ENCODE measurements at places on chromosomes 6 and 20. TPM values are rescaled to one million over a fixed set of nuclear protein-coding genes. Genes with fewer than 3 reads are reported as not detected.

DNA sequence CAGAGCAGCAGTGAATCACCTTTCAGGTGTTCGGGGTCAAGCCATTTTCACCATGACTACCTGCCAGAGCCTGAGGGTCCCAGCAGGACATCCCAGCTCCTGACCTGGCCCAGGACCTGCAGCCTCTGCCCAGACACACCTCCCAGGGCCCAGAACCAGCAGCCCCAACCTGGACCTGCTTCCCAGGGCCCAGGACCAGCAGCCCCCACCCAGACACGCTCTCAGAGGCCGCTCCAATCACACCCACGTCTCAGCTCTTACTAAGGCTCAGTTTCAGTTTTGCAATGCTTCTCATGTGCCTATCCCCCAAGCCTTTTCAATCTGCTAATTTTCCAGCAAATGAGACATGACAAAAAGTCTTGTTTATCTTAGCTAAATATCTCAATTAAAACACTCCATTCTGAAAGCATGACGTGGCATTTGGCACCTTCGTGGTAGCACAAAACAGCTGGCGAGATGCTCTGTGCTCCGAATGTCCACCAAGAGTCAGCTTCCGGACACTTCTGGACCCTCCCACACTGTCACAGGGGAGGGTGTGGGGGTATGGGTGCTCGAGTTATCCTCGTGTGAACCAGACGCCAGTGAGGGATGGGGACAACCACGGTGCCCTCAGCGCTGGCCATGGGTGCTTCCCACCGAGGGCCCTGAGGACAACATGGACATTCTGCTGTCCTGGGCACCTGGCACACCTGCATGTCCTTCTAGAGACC is 253.2 kb downstream of the DLL1 start:
- H3K27me3 ChIP-seq: no peaks in the 10 kb centered on the region
- no peak overlapping the region for H3K4me3 ChIP-seq
- no peaks in the 10 kb centered on the region for H3K4me1 ChIP-seq

- H3K4me3 ChIP-seq: no peak overlapping the region
- H3K36me3 ChIP-seq: no peaks in the 10 kb centered on the region
- H3K27ac ChIP-seq: no peak overlapping the region
- H3K4me1 ChIP-seq: peaks cover 1% of the 10 kb centered on the region
- DNase-seq: no peak
- H3K27me3 ChIP-seq: no peaks in the 10 kb centered on the region
Observed at GRCh38 chr6:56393615-56394612, 146.5 kb upstream of the COL21A1 start.

GRCh38 chr20:36744764-36745191 is 1.1 kb downstream of the NDRG3 start:
- peak overlapping the region; percentile 95 for H3K4me3 ChIP-seq
- H3K27me3 ChIP-seq: no peaks in the 10 kb centered on the region
- peaks cover 5% of the 10 kb centered on the region for H3K4me1 ChIP-seq
- H3K27ac ChIP-seq: no peak overlapping the region
- peak; percentile 15 for DNase-seq

GRCh38 chr20:20814685-20815084 is 102.2 kb upstream of the RALGAPA2 start:
- no peaks in the 10 kb centered on the region for H3K4me1 ChIP-seq
- no peak overlapping the region for H3K4me3 ChIP-seq
- H3K27me3 ChIP-seq: no peaks in the 10 kb centered on the region
- H3K27ac ChIP-seq: no peak overlapping the region
- H3K36me3 ChIP-seq: no peaks in the 10 kb centered on the region
- DNase-seq: no peak

DNA sequence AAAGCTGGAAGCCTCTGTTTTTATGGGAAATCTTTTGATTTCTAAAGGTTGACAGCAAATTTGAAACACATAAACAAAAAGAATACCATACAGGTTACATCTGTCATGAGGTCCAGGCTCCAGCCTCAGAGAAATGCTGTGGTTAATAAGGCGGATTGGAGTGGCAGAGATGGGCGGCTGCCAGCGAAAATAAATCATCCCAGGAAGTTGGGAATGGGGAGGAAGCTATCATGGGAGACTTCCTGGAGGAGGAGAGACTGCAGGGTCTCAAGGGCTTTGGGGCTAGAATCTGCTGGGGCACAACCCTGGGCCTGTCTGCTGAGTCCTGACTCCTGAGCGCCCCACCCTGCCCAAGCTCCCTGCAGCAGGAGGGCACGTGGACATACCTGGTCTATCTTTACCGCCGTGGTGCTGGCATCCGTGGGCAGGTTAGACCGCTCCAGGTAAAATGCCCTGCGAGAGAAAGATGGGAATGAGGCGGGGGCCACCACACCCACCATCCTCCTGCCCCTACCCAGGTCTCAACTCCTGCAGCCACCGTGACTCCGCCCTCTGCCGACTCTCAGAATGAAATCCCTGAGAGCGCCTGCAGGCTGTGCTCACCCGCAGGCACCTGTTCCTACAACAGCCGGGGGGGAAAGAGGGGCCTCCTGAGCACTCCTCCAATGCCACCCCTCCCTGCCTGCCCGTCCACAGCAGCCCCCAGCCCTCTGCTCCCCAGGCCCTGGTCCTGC is 197.3 kb downstream of the PREX1 start:
- no peaks in the 10 kb centered on the region for H3K4me1 ChIP-seq
- H3K4me3 ChIP-seq: no peak overlapping the region
- H3K27ac ChIP-seq: no peak overlapping the region
- no peaks in the 10 kb centered on the region for H3K27me3 ChIP-seq
- DNase-seq: no peak

GRCh38 chr20:19812056-19812455 is 54.0 kb downstream of the RIN2 start:
- DNase-seq: no peak
- peaks cover 21% of the 10 kb centered on the region for H3K4me1 ChIP-seq
- H3K36me3 ChIP-seq: no peaks in the 10 kb centered on the region
- H3K27ac ChIP-seq: no peak overlapping the region
- no peak overlapping the region for H3K4me3 ChIP-seq
- H3K27me3 ChIP-seq: no peaks in the 10 kb centered on the region

- no peaks in the 10 kb centered on the region for H3K36me3 ChIP-seq
- no peaks in the 10 kb centered on the region for H3K27me3 ChIP-seq
- peaks cover 70% of the 10 kb centered on the region for H3K4me1 ChIP-seq
- H3K4me3 ChIP-seq: no peak overlapping the region
- peak overlapping the region; percentile 31 for H3K27ac ChIP-seq
- DNase-seq: no peak
Observed at GRCh38 chr6:33813246-33813904, 9.6 kb upstream of the MLN start.

- no peaks in the 10 kb centered on the region for H3K27me3 ChIP-seq
- H3K27ac ChIP-seq: no peak overlapping the region
- no peak overlapping the region for H3K4me3 ChIP-seq
- H3K4me1 ChIP-seq: no peaks in the 10 kb centered on the region
Observed at GRCh38 chr6:45801471-45802289, 214.0 kb downstream of the CLIC5 start.

- no peak overlapping the region for H3K4me3 ChIP-seq
- H3K27me3 ChIP-seq: no peaks in the 10 kb centered on the region
- H3K27ac ChIP-seq: no peak overlapping the region
Observed at GRCh38 chr20:3541887-3542721, 71.3 kb downstream of the ATRN start.

- no peak for DNase-seq
- no peak overlapping the region for H3K27ac ChIP-seq
- no peaks in the 10 kb centered on the region for H3K4me1 ChIP-seq
- no peaks in the 10 kb centered on the region for H3K36me3 ChIP-seq
Observed at GRCh38 chr20:19692100-19692499, 66.0 kb upstream of the RIN2 start.

- H3K36me3 ChIP-seq: no peaks in the 10 kb centered on the region
- DNase-seq: no peak
- peaks cover 10% of the 10 kb centered on the region for H3K4me1 ChIP-seq
Observed at GRCh38 chr20:1362484-1362883, 30.4 kb downstream of the FKBP1A start.

GRCh38 chr20:42530855-42531448 is 658.8 kb downstream of the PTPRT start:
- no peak overlapping the region for H3K4me3 ChIP-seq
- no peak overlapping the region for H3K27ac ChIP-seq
- no peaks in the 10 kb centered on the region for H3K27me3 ChIP-seq
- H3K4me1 ChIP-seq: no peaks in the 10 kb centered on the region
- DNase-seq: no peak

DNA sequence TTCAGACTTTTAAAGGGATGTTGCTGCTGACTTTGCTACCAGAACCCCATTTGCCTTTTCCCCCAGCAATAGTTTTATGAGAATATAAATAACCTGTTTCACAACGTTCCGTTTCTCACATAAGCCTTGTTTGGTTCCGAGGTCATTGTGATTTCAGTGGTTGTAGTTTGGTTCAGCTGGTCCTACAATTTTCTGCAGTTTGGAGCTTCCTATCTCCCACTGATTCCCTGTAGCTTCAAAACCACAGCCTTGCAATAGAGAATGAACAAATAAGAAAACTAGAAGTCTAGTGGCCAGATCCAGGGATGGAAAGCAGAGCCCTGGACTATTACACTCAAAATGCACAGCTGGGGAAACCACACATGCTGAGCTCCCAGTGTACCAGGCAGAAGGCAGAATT is 24.1 kb upstream of the SH3BGRL2 start:
- no peak for DNase-seq
- H3K4me3 ChIP-seq: no peak overlapping the region
- H3K27me3 ChIP-seq: no peaks in the 10 kb centered on the region

GRCh38 chr6:157143171-157143889 is 180.0 kb downstream of the TMEM242 start:
- no peak overlapping the region for H3K4me3 ChIP-seq
- H3K27ac ChIP-seq: no peak overlapping the region
- no peaks in the 10 kb centered on the region for H3K4me1 ChIP-seq
- H3K27me3 ChIP-seq: no peaks in the 10 kb centered on the region
- no peak for DNase-seq

DNA sequence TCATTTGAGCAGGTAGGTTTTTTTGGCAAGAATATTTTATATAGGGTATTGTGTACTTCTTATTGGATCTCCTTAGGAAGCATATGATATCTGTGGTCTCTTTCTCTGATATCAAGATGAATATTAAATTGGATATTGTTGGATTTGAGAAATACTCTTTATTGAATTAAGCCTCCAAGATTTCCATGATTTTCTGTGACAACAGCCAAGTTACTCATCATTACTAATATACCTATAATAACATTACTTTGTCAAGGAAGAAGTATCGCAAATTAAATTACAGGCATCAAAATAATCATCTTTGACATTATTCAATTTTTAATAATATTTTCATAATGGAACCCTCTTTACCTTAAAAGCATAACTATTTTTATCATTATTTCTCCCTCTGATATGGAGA is 86.5 kb downstream of the TMEM200A start:
- H3K27me3 ChIP-seq: no peaks in the 10 kb centered on the region
- H3K4me3 ChIP-seq: no peak overlapping the region
- no peak for DNase-seq
- H3K4me1 ChIP-seq: no peaks in the 10 kb centered on the region
- no peak overlapping the region for H3K27ac ChIP-seq
- H3K36me3 ChIP-seq: no peaks in the 10 kb centered on the region

- H3K4me1 ChIP-seq: no peaks in the 10 kb centered on the region
- H3K4me3 ChIP-seq: no peak overlapping the region
- no peaks in the 10 kb centered on the region for H3K27me3 ChIP-seq
- H3K27ac ChIP-seq: no peak overlapping the region
Observed at GRCh38 chr6:134730013-134730412, 219.9 kb downstream of the ALDH8A1 start.

- no peak overlapping the region for H3K4me3 ChIP-seq
- no peak for DNase-seq
- no peaks in the 10 kb centered on the region for H3K27me3 ChIP-seq
- no peaks in the 10 kb centered on the region for H3K4me1 ChIP-seq
- H3K27ac ChIP-seq: no peak overlapping the region
Observed at GRCh38 chr20:48058611-48059559, 273.6 kb upstream of the SULF2 start.

GRCh38 chr20:3557237-3557785 is 86.5 kb downstream of the ATRN start:
- DNase-seq: no peak
- H3K4me1 ChIP-seq: peaks cover 9% of the 10 kb centered on the region
- no peaks in the 10 kb centered on the region for H3K36me3 ChIP-seq
- no peak overlapping the region for H3K27ac ChIP-seq
- H3K4me3 ChIP-seq: no peak overlapping the region
- no peaks in the 10 kb centered on the region for H3K27me3 ChIP-seq

GRCh38 chr6:72783666-72784065 is 161.8 kb downstream of the KCNQ5 start:
- H3K4me3 ChIP-seq: no peak overlapping the region
- no peaks in the 10 kb centered on the region for H3K27me3 ChIP-seq
- no peaks in the 10 kb centered on the region for H3K36me3 ChIP-seq
- no peak overlapping the region for H3K27ac ChIP-seq
- no peak for DNase-seq

DNA sequence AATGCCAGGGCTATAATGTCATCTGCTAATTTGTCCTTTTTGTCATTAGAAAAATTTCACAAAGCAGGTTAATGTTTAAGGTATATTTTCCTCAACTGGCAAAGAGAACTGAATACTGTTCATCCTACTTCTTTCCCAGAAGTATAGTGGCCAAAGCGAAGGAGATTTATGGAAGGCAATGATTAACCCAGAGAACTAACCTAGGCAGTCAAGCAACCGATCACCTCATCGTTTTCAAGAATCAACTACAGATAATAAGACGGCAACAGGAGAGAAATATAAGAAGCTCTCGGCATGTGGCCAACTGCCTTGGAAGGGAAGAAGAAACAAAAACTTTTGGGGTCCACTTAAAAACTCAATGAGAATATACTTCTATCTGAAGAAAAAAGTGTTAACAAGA is 38.2 kb downstream of the REV3L start:
- no peak overlapping the region for H3K4me3 ChIP-seq
- H3K36me3 ChIP-seq: no peaks in the 10 kb centered on the region
- no peak overlapping the region for H3K27ac ChIP-seq

- no peak overlapping the region for H3K27ac ChIP-seq
- H3K36me3 ChIP-seq: no peaks in the 10 kb centered on the region
- no peaks in the 10 kb centered on the region for H3K4me1 ChIP-seq
- DNase-seq: peak; percentile 61
- H3K4me3 ChIP-seq: no peak overlapping the region
Observed at GRCh38 chr6:99151634-99152346, 197.7 kb downstream of the FAXC start.

GRCh38 chr20:52985687-52986086 is 13.5 kb downstream of the TSHZ2 start:
- H3K27ac ChIP-seq: no peak overlapping the region
- no peaks in the 10 kb centered on the region for H3K27me3 ChIP-seq
- no peaks in the 10 kb centered on the region for H3K36me3 ChIP-seq
- DNase-seq: no peak
- H3K4me1 ChIP-seq: no peaks in the 10 kb centered on the region

- no peaks in the 10 kb centered on the region for H3K36me3 ChIP-seq
- no peaks in the 10 kb centered on the region for H3K4me1 ChIP-seq
- H3K27me3 ChIP-seq: no peaks in the 10 kb centered on the region
- H3K4me3 ChIP-seq: no peak overlapping the region
- DNase-seq: no peak
Observed at GRCh38 chr6:14023855-14024254, 93.7 kb upstream of the CD83 start.

- H3K27ac ChIP-seq: no peak overlapping the region
- no peak for DNase-seq
- no peak overlapping the region for H3K4me3 ChIP-seq
- H3K4me1 ChIP-seq: no peaks in the 10 kb centered on the region
- no peaks in the 10 kb centered on the region for H3K36me3 ChIP-seq
Observed at GRCh38 chr6:122758927-122759334, 20.6 kb upstream of the FABP7 start.

Gene FARS2
- total RNA-seq: 27.4 TPM

Gene JPH2
- 1.2 TPM for total RNA-seq

Gene TPBG
- total RNA-seq: 39.2 TPM

Gene STMND1
- not detected for total RNA-seq

Gene LY6G6F
- total RNA-seq: not detected

Gene LTA
- not detected for total RNA-seq

Gene SLC13A3
- total RNA-seq: 2.2 TPM

Gene DNAH8
- total RNA-seq: 0.13 TPM

Gene RUNX2
- 2.8 TPM for total RNA-seq

Gene PLG
- not detected for total RNA-seq

Gene FOXF2
- 1.6 TPM for total RNA-seq

All from thyroid gland (tissue), 4 donors.